ENCODE measurements at places on chromosomes 2 and 18. TPM values are rescaled to one million over a fixed set of nuclear protein-coding genes. Genes with fewer than 3 reads are reported as not detected.
A peak's percentile ranks its signal among the peaks of the same experiment; 100 is the strongest.

The UGT1A1 gene
- total RNA-seq, result not detected

The WDPCP gene
- total RNA-seq, result 29.6 TPM

The SPOPL gene
- 23.6 TPM for total RNA-seq

The UGT1A4 gene
- not detected for total RNA-seq

The TUBA3D gene
- total RNA-seq, result 0.67 TPM

DNA sequence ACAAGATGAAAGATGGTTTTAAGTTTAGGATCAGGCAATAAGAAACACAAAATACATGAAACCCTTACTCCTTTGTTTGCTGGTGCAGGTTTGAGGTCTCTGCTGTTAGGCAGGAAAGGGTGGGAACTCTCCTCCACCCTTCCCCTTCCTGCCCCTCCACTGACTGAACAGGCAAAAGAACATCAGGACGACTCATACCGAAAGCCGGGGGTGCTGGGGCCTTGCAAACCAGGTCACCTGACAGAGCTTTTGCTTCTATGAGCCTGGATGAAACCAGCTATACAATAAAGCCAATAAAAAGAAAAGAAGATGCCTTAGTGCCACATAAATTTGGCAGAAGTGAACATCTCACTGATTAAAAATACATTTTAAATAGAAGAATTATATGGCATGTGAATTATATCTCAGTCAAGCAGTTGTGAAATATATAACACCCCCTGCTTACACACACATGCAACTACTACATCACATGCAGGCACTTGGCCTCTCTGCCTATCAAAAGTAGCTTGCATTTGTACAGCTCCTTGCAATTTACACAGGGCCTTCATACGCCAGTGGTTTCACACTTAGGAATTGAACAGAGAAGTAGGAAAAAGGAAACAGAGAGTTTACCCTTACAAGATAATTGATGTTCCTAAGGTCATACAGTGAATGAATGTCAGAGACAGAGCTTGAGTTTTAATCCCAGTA lies 215.1 kb upstream of the TRIB2 start:
- peaks cover 2% of the 10 kb centered on the region for H3K4me1 ChIP-seq
- no peak overlapping the region for H3K4me3 ChIP-seq
- no peak for DNase-seq
- no peak overlapping the region for H3K27ac ChIP-seq

DNA sequence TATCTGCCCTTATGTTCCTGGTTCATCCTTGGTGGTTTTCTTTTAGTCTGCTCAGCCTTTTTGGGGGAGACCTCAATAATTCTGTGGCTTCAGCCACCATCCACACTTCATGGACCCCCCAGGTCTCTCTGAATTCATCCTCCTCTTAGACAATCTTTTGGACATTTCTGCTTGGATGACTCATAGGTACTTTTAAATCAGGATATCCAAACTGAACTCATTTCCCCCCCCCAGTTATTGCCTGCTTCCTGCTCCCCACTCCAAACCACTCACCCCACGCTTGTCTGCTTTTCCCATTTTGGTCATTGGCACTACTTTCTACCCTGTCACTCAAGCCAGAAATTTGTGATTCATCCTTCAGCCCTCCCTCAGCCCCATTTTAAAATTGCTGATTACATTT lies 78.5 kb downstream of the TANC1 start:
- H3K4me3 ChIP-seq, result no peak overlapping the region
- H3K4me1 ChIP-seq, result peaks cover 15% of the 10 kb centered on the region
- no peak for DNase-seq
- no peaks in the 10 kb centered on the region for H3K36me3 ChIP-seq
- H3K27ac ChIP-seq, result no peak overlapping the region

DNA sequence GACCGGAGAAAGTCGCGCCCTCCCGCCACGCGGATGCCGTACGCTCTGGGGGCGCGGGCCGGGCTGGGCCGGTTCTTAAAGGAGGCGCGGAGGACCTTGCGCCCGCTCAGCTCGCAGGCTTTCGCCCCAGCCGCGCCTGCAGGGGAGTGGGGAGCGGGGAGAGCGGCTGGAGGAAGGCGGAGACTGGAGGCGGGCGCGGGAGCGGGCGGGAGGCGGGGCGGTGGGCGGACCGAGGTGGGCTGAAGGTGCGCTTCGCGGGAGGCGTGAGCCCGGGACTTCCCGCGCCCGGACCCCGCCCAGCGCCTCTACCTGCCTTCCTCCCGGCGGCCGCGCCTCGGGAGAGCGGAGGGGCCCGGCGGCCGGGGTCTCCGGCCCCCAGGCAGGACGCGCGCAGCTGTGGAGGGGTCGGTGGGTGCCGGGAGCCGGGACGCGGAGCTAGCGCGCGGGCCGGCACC lies at the start of gene ADRA2B:
Gene ADRA2B (minus strand): TSS at position 148 of the 455 bp plus-strand sequence. CDS start 422 bp downstream, outside the sequence.
- H3K4me1 ChIP-seq, result peaks cover 1% of the 10 kb centered on the region
- H3K36me3 ChIP-seq, result no peaks in the 10 kb centered on the region
- no peak for DNase-seq
- H3K27ac ChIP-seq, result no peak within 1 kb of the TSS
- H3K4me3 ChIP-seq, result peak within 1 kb of the TSS; percentile 32

- H3K4me3 ChIP-seq, result no peak overlapping the region
- H3K27me3 ChIP-seq, result no peaks in the 10 kb centered on the region
- no peak overlapping the region for H3K27ac ChIP-seq
Measured at GRCh38 chr2:46438794-46439193, 40.6 kb upstream of the TMEM247 start.

GRCh38 chr2:99981840-99982239 lies 160.6 kb downstream of the AFF3 start:
- H3K4me1 ChIP-seq, result peaks cover 3% of the 10 kb centered on the region
- no peak overlapping the region for H3K4me3 ChIP-seq
- H3K36me3 ChIP-seq, result no peaks in the 10 kb centered on the region
- H3K27ac ChIP-seq, result no peak overlapping the region
- H3K27me3 ChIP-seq, result no peaks in the 10 kb centered on the region
- no peak for DNase-seq

- H3K4me1 ChIP-seq, result no peaks in the 10 kb centered on the region
- no peaks in the 10 kb centered on the region for H3K27me3 ChIP-seq
- no peak overlapping the region for H3K4me3 ChIP-seq
- H3K36me3 ChIP-seq, result no peaks in the 10 kb centered on the region
Measured at GRCh38 chr2:173373290-173373689, 18.6 kb downstream of the CDCA7 start.

DNA sequence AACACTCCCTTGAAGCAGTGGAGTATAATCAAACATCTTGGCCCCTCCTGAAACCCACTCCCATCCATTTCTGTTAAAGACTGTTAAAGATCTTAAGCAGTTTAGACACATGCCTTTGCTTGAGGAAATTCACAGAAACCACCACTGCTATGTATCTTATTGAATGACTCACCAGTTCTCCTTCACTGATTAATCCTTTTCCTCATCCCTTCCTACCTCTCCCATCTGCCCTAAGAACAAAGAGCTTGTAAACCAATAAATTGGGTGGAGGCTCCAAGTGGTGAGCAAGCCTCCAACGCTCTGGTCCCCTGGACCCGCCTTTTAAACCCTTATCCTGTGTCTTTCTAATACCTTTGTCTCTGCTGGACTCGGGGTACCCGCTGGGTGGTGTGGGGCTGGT lies 746.1 kb downstream of the LRP1B start:
- H3K4me1 ChIP-seq, result no peaks in the 10 kb centered on the region
- H3K36me3 ChIP-seq, result no peaks in the 10 kb centered on the region
- H3K27me3 ChIP-seq, result no peaks in the 10 kb centered on the region
- H3K27ac ChIP-seq, result no peak overlapping the region
- H3K4me3 ChIP-seq, result no peak overlapping the region

GRCh38 chr2:134273256-134273983 lies 19.5 kb downstream of the MGAT5 start:
- no peak overlapping the region for H3K27ac ChIP-seq
- H3K4me1 ChIP-seq, result peaks cover 4% of the 10 kb centered on the region
- no peak overlapping the region for H3K4me3 ChIP-seq
- no peaks in the 10 kb centered on the region for H3K27me3 ChIP-seq

DNA sequence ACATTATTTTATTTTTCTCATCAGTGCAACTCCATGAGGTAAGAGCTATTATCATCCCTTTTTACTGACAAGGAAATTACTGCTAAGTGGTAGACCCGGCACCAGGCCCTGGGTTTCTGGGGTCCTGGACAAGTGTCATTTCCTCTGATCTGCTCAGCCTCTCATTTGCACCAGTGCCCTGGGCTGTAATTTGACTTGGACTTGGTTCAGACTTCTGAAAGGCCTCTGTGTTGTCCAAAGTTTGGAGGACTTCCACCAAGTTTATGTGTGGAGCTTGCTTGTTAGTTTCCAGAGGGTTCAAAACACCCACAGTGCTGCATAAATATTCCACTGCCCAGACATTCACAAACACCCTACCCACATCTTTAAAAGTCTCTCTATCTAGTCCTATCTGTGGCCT lies 44.0 kb upstream of the PPP1CB start:
- no peaks in the 10 kb centered on the region for H3K36me3 ChIP-seq
- H3K27me3 ChIP-seq, result no peaks in the 10 kb centered on the region
- no peak overlapping the region for H3K4me3 ChIP-seq
- H3K27ac ChIP-seq, result no peak overlapping the region
- peaks cover under 1% of the 10 kb centered on the region for H3K4me1 ChIP-seq
- no peak for DNase-seq

- no peak overlapping the region for H3K4me3 ChIP-seq
- DNase-seq, result no peak
- no peak overlapping the region for H3K27ac ChIP-seq
- H3K36me3 ChIP-seq, result no peaks in the 10 kb centered on the region
- H3K27me3 ChIP-seq, result no peaks in the 10 kb centered on the region
Measured at GRCh38 chr2:147521936-147522335, 322.9 kb upstream of the ACVR2A start.

Data from ovary (tissue), 10 donors.